Stimulated activated CD8-positive, alpha-beta memory T cell treated with anti-CD3 and anti-CD28 coated beads, Interleukin-2, amount 100 ng/mL, for 1 hour (primary cell): ENCODE measurements at places on chromosomes 13 and 19.

DNA sequence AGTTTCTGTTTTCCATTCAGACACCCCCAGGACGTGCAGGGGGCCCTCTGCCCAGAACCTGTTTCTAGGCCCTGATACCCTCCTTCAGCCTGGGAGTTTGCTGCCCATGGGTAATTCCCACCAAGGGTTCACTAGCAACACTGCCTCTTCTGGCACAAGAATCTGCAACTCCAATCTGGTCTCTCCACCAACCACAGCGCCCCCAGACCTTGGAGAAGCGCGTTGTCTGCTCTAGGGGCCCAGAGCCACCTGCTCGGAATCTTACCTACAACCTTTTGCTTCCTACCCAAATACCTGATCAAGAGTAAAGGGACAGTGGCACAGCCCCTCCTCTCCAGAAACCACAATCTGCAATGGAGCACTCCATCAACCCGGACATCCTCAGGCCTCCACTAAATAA lies 763 bp downstream of the ZNF180 start:
- no peak for DNase-seq

DNA sequence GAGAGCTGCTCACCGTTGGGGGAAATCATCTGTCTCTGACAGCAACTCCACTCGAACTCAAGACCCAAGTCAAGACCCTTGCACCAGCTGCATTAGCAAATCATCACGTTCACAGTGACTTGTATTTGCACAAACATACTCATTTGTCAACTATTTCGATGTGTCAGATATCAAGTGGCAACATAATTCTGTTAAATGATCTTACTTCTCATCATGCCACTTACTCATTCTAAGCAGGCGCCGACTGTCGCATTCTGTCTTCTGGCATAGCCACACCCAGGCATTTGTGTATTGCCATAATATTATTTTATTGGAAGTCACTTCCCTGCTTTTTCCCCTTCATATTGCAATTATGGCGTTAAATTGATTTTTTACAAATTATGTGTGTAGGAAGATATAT lies 23.0 kb upstream of the ATP1A3 start:
- DNase-seq, result no peak

DNA sequence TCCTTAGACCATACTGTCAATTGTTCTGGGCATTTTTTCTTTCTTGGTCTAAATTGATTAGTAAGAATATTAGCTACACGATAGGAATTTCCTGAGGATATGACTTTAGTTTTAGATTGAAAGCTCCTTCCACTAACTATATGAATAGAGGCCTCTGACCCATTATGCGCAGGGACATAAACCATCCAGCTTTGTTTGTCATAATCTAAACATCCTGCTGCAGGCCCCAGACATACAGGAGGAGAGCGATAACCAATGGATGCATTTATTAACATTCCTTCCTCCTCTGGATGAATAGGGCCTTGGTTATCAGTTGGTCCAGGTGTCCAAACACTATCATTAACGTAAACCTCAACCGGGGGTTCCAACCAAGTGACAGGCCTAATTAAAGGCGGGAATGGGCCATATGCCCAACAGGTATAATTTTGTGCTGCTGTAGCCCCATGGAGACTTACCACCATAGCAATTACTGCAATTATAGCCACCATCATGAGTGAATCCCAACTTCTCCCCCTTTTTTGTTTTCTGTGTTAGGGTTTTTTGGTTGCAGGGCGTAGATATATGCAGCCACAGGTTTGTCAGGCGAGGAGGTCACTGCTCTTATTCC lies 32.6 kb downstream of the CLEC4M start:
- no peak for DNase-seq

GRCh38 chr13:101829484-101829883 lies 377.0 kb downstream of the ITGBL1 start:
- no peak for DNase-seq

- DNase-seq, result no peak
Measured at GRCh38 chr13:91986761-91987483, 588.5 kb downstream of the GPC5 start.

DNA sequence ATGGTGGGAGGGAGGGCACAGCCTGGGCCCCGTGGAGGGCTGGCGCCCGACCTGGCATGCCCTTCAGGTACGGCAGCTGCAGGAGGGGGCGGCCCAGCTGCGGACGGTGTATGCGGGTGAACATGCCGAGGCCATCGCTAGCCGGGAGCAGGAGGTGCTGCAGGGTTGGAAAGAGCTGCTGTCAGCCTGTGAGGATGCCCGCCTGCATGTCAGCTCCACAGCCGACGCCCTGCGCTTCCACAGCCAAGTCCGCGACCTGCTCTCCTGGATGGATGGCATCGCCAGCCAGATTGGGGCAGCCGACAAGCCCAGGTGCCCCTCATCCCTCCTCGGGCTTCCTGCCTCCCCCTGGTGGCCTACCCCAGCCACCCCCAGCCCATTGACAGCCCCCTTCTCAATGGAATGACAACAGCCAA lies 16.6 kb upstream of the SHKBP1 start:
- no peak for DNase-seq

GRCh38 chr13:69459346-69459745 lies 648.3 kb upstream of the ATXN8OS start:
- DNase-seq, result no peak

- DNase-seq, result no peak
Measured at GRCh38 chr19:12202250-12202649, 39.4 kb downstream of the ZNF136 start.

DNA sequence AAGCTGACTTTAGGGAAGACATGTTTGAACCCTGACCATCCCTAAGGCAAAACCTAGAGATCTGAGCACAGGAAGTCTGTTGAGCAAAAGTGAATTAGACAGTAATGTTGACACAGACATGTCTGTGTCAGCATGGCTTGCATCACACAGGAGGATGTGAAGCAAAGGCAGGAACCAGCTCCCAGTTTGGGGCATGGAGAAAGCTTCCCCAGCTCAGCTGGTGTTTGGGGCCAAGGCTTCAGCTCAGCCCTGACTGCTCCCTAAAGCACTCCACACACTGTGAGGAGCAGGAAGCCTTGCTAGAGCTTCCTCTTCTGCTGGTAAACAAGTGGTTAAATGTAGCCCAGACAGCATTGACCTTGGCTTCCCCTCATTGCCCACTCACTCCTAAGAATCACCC lies 153.8 kb upstream of the UBL3 start:
- no peak for DNase-seq

GRCh38 chr13:52862358-52863206 lies 14.1 kb upstream of the PCDH8 start:
- no peak for DNase-seq

DNA sequence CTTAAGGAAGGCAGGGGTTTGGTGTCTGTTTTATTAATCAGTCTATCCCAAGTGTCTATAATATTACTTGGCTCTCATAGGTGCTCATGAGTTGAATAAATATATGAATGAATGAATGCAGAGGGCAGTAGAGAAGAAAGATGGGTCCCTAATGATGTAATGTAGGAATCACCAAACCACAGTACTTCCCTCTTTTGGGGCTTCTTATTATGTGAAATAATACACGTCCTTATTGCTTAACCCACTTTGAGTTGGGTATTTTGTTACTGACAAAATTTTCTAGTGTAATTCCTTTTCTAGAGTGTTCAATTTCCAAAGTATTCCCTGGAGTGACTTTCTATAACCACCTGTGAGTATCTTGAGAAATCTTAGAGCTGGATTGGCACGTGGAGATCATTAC lies 13.2 kb downstream of the KLK5 start:
- DNase-seq, result no peak

GRCh38 chr13:98189841-98190505 lies 12.9 kb upstream of the RNF113B start:
- DNase-seq, result no peak

- no peak for DNase-seq
Measured at GRCh38 chr19:6925801-6926751, 38.7 kb downstream of the ADGRE1 start.

DNA sequence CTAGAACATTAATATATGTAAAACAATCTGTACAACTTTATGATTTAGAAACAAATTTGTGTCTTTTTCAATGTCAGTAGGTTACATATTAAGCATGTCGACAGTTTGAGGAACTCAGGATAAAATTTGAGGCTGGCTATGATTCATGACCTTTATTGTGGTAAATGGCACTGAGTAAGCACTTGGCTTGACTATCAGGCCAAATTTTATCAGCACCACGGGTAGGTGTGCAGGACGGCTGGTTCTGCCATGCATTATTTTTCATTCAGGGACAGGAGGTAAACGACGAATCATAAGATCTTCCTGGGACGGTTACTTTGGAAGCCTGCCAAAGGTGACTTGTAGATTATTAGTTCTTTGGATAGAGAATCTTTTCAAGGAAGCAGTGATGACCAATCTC lies 19.9 kb upstream of the CYP4F8 start:
- no peak for DNase-seq

- DNase-seq, result no peak
Measured at GRCh38 chr13:76446191-76446590, 440.0 kb downstream of the KCTD12 start.

DNA sequence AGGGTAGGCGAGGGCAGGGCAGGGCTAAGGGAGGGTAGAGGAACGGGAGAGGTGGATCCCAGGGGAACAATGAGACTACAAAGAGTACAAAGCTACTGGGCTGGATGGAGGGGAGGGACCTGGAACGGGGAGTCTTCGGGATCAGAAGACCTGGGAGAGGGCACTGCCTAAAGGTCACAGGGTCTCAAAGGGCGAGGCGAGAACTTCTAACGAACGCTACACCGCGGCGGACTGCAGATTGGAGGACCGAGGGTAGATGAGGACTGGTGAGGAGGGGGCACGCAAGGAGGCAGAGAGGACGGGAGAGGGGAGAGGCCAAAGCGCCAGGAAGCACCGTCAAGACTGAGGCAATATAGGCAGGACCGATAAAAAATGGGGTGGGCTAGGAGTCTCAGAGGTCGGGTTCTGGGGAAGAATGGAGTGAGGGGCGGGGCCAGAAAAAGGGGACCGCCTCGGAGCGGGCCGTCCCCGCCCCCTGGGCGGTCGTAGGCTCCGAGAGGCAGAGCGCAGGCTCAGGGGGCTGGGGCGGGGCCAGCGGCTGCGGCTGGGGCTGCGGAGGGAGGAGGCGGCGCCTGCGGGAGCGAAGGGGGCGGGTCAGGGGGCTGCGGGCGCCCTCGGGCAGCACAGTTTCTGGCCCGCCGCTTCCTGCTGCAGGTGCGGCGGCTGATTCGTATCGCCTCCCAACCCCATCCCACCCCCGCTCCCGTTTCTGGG lies 1.3 kb upstream of the KCNC3 start:
- DNase-seq, result peak; percentile 27

DNA sequence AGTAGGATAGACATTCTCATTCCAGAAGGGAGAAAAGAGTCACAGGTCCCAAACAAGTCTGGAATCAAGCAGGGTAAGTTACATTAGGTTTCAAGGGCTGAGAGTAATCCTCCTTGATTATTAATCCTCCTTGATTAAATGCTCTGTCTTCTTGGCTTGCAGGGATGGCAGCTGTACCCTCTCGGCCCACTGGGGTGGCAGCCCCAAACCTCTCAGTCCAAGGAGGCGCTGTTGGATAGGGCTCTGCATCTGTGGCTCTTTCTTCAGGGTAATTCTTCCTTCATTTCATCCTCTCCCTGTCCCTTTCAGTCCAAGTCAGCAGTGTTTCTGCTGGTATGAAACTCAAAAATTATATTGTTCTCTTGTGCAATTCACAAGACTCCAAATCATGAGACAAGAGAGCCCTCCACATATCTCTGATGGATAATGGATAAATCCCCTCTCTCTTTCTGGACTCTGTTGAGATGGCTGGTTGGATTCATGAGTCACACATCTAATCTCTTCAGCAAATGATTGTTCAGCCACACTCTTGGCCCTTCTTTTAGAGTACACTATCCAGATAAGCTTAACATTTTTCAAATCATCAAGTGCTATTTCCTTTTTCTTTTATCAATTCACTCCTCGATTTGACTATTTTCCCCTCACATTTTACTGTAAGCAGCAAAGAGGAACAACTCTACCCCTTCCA lies 323.7 kb upstream of the HTR2A start:
- DNase-seq, result no peak

- no peak for DNase-seq
Measured at GRCh38 chr19:47111006-47111621, 2.5 kb downstream of the ZC3H4 start.

- no peak for DNase-seq
Measured at GRCh38 chr13:95349267-95349666, 48.0 kb upstream of the ABCC4 start.

GRCh38 chr13:38590796-38591507 lies 95.9 kb upstream of the FREM2 start:
- no peak for DNase-seq

DNA sequence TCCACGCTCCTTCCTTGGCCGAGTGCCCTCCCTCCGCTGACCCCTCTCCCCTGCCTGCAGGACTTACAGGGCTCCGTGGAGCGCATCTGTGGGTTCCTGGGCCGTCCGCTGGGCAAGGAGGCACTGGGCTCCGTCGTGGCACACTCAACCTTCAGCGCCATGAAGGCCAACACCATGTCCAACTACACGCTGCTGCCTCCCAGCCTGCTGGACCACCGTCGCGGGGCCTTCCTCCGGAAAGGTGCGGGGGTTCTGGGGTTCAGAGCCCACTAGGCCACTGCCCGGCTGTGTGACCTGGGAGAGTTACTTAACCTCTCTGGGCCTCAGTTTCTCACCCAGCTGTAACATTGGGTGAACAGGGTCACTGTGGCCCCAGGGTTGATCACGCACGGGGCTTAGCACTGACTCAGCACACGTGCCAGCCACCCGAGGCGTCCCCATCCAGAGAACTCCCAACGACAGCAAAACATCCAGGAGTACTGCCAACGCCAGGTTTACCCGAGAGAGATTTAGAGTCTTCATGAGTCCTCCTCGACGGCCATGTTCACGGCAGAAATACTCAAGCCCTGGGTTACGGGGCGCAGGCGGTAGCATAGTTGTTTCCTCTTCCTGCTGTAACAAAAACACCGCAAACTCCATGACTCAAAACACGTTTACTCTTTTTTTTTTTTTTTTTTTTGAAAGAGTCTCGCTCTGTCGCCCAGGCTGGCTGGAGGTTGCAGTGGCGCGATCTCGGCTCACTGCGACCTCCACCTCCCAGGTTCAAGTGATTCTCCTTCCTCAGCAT lies 9.7 kb upstream of the SPACA4 start:
- DNase-seq, result no peak

GRCh38 chr13:46377554-46377953 lies 9.5 kb downstream of the RUBCNL start:
- DNase-seq, result no peak

DNA sequence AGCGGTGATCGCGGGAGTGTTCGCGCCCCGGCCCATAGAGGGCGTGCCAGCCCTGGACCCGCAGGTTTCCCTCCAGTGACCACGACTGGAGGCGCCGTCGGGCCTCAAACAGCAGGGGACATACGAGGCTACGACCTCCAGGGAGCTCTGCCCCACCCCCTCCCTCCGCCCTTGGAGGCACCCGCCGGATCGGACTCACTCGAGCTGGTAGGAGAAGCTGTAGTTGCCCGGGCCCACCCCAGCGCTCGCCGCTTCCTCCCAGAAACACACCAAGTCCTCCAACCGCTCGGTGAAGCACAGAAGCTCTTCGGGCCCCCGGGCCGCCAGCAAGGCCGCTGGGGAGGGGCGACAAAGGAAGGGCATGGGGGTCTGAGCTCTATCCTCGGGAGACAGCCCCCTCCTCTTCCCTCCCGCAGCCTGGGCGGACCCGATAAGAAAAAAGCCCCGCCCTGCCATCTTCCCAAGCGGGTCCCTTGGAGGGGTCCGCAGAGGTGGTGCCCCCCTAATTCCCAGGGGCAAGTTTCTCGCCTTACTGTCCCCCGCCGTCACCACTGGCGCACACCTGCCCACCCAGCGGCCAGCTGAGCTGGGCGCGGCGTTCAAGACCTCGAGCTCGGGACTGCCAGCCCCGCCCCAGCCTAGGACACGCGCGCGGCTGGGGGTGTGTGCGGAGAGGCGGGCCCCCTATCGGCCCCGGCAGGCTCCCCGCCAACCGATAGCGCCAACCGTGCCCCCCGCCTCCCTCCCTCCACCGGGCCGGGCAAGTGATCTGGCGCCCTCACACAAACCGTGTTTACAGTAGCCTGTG lies 1.0 kb downstream of the EPOR start:
- DNase-seq, result no peak
